ENCODE measurements at places on chromosomes 16 and 17.

- no peak for DNase-seq
These were observed 37.8 kb upstream of the ASIC2 start for GRCh38 chr17:33330877-33331276.

DNA sequence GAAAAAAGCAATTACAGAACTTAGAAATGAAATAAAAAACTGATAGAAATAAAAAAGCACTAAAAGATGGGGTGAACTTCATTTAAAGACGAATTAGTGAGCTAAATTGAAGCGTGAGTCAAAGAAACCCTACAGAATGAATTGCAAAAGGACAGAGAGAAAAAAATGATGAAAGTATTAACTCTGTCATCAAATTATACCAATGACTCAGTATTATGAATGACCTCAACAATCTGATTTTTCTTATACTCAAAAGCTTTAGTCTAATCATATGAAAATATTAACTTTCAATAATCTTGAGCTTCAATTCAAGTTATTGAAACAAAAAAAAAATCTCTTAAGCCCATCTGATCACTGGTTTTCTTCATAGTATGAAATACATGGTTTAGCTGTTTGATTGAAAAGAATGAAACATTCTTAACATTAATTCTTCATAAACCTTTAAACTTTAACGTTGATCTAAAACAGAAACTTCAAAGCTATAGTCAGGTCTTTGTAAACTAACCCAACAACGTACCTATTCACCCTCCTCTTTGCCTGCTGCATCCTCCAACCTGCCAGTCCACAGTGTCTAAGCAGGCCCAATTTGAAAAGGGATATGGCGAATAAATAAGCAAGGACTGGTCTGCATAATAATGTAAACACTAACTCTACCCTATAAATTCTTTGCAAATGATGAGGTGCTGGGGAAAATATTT lies 6.6 kb downstream of the ABCA5 start:
- no peak for DNase-seq

GRCh38 chr16:3511286-3512180 lies 10.7 kb downstream of the CLUAP1 start:
- no peak for DNase-seq

DNA sequence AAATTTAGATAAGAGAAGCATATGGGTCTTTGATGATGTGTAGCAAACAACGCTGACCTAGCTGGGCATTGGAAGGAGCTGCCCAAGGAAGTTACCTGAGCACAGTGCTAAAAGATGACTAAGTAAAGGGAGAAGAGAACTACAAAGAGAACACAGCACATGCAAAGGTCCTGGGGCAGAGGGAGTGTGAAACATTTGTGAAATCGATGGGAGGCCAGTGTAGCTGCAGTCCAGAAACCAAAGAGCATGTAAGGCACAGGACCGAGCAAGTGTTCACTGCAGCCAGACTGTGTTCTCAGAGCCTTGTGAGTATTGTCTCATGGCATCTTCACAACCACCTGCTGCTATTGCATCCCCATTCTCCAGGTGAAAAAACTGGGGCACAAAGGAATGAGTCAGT lies 44.9 kb downstream of the ARHGAP27 start:
- DNase-seq = no peak

DNA sequence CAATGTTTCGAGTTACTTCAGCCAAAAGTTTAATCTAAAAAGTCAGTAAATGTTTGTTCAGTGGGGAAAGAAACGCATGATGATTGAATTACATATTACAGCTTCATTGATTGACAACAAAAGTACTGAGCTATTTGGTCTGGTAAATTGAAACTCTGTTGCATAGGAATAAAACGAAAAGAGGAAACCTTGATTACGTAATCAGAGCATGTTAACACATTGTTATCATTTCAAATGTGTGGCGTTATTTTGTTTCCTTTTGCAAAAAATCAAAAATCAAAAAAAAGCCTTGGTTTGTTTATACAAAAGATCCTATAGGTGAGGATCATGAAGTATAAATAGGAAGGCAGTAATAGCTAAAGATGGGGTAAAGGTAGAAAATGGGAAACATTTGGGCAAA lies 19.5 kb upstream of the CA10 start:
- no peak for DNase-seq

- DNase-seq = peak; percentile 45
These were observed 30.6 kb downstream of the METRNL start for GRCh38 chr17:83109793-83110645.

GRCh38 chr16:1221628-1222552 lies 3.2 kb downstream of the TPSG1 start:
- DNase-seq = no peak

Measured in NCI-H1105 (cell line).